H9 (cell line): ENCODE measurements at places on chromosomes 1 and 21. TPM values are rescaled to one million over a fixed set of nuclear protein-coding genes. Genes with fewer than 3 reads are reported as not detected.

ATP1A2 gene
- total RNA-seq = 3.0 and 4.6 TPM in 2 replicates

DNA sequence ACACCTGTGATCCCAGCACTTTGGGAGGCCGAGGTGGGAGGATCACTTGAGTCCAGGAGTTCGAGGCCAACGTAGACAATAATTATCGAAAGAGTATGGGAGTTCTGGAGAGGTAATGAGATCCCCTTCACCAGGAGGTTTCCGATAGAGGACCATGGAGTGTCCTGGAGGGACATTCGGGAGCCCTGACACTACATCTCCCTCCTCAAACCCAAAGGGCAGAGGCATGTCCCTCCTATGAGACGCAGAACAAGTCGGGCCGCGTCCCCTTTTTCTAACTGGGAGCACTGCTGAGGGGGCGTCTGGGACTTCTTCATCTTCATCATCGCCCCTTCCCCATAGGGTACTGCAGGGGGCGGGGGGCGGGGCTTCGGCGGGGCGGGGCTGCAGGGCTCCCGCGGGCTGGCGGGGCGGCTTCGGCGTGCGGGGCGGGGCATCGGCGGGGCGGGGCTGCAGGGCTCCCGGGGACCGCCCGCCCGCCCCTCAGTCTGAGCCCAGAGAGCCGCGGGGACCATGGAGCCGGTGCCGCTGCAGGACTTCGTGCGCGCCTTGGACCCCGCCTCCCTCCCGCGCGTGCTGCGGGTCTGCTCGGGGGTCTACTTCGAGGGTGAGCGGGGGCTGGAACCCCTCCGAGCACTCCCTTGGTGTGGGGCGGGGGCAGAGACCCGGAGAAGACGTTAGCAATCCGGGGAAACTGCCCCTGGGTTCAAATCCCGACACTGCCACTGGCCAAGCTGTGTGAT lies at the start of gene THEMIS2:
Gene THEMIS2 (plus strand): TSS at position 486 of the 743 bp plus-strand sequence. CDS start 28 bp downstream, at position 514.
- no peaks in the 10 kb centered on the region for H3K27me3 ChIP-seq
- peak; percentile 86 for DNase-seq
- H3K4me1 ChIP-seq = no peaks in the 10 kb centered on the region; the same call in 1 of the 2 replicates
- H3K36me3 ChIP-seq = peaks cover 6% of the 10 kb centered on the region; the same call in 1 of the 2 replicates

TMEM234 gene
- total RNA-seq = 19.5 and 19.7 TPM in 2 replicates

- H3K36me3 ChIP-seq = no peaks in the 10 kb centered on the region
- H3K4me1 ChIP-seq = no peaks in the 10 kb centered on the region
- H3K4me3 ChIP-seq = no peak overlapping the region
- H3K27me3 ChIP-seq = no peaks in the 10 kb centered on the region
- no peak overlapping the region for H3K27ac ChIP-seq
Observed at GRCh38 chr1:42904434-42904833, 54.2 kb downstream of the SLC2A1 start.

GRCh38 chr1:11470912-11471311 lies 8.0 kb upstream of the DISP3 start:
- no peaks in the 10 kb centered on the region; the same call in 1 of the 2 replicates for H3K27me3 ChIP-seq
- DNase-seq = no peak
- no peak overlapping the region for H3K27ac ChIP-seq
- H3K4me3 ChIP-seq = no peak overlapping the region
- H3K4me1 ChIP-seq = no peaks in the 10 kb centered on the region
- no peaks in the 10 kb centered on the region for H3K36me3 ChIP-seq

GRCh38 chr21:21179619-21180298 lies 181.6 kb downstream of the NCAM2 start:
- H3K36me3 ChIP-seq = no peaks in the 10 kb centered on the region
- no peak overlapping the region for H3K4me3 ChIP-seq
- no peak overlapping the region for H3K27ac ChIP-seq
- no peak for DNase-seq
- no peaks in the 10 kb centered on the region for H3K27me3 ChIP-seq

DNA sequence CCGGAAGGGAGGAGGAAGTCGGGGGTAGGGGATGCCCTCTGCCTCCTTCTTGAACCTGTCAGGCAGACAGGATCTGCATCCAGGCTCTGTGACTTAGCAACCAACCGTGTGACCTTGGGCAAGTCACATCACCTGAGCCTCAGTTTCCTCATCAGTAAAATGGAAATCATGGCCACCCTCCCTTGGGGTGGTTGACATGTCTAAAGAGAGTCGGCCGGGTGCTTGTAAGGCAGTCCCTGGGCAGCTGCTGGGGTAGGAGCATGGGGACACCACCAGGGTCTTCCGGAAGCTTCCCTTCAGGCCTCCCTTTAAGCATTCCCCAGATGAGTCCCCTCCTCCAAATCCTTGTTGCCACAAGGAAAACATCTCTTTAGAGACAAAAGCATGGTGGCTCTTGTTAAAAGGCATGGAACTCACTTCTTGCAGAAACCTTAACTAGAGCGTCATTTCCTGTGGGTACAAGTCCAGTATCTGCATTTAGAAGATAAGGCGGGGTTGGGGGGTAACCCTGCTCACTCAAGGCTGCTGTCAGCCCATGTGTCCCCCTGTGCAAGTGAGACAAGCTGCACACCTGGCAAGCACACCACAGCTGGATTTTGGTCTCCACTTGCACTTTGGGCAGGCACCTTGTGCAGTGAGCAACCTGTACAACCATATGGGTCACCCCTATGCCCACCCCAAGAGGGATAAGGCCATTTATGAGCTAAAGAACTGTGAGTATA lies 10.4 kb downstream of the CLCNKB start:
- peaks cover 2% of the 10 kb centered on the region; the same call in 1 of the 2 replicates for H3K4me1 ChIP-seq
- H3K27ac ChIP-seq = no peak overlapping the region
- no peak for DNase-seq
- H3K27me3 ChIP-seq = no peaks in the 10 kb centered on the region
- no peak overlapping the region for H3K4me3 ChIP-seq
- H3K36me3 ChIP-seq = no peaks in the 10 kb centered on the region

DNA sequence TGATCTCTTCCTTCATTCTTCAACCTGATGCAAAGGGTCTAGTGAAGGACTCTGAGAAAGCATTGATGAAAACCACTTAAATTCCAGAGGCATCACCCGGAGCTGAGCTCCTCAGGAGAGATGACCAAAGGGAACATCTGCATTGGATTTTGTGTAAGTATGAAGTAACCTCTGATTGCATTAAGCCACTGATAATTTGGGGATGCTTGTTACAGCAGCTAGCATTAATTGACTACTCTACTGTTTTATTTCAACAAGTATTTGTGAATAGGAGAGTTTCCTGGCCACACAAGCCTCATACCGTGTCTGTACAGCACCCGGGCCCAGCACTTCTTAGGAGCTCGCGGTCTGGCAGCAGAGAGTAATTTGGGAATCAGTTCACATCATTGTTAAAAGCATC lies 250.7 kb upstream of the POU3F1 start:
- H3K36me3 ChIP-seq = peaks cover 3% of the 10 kb centered on the region; the same call in 2 of the 3 replicates
- H3K27ac ChIP-seq = no peak overlapping the region
- DNase-seq = no peak
- H3K4me1 ChIP-seq = no peaks in the 10 kb centered on the region; the same call in 1 of the 2 replicates
- no peaks in the 10 kb centered on the region; the same call in 1 of the 2 replicates for H3K27me3 ChIP-seq

ESPN gene
- total RNA-seq = 53.1 and 59.3 TPM in 2 replicates

- H3K4me1 ChIP-seq = no peaks in the 10 kb centered on the region
- no peak overlapping the region for H3K27ac ChIP-seq
- no peaks in the 10 kb centered on the region for H3K27me3 ChIP-seq
- H3K36me3 ChIP-seq = no peaks in the 10 kb centered on the region
Observed at GRCh38 chr1:186465946-186466345, 5.0 kb upstream of the PDC start.

DNA sequence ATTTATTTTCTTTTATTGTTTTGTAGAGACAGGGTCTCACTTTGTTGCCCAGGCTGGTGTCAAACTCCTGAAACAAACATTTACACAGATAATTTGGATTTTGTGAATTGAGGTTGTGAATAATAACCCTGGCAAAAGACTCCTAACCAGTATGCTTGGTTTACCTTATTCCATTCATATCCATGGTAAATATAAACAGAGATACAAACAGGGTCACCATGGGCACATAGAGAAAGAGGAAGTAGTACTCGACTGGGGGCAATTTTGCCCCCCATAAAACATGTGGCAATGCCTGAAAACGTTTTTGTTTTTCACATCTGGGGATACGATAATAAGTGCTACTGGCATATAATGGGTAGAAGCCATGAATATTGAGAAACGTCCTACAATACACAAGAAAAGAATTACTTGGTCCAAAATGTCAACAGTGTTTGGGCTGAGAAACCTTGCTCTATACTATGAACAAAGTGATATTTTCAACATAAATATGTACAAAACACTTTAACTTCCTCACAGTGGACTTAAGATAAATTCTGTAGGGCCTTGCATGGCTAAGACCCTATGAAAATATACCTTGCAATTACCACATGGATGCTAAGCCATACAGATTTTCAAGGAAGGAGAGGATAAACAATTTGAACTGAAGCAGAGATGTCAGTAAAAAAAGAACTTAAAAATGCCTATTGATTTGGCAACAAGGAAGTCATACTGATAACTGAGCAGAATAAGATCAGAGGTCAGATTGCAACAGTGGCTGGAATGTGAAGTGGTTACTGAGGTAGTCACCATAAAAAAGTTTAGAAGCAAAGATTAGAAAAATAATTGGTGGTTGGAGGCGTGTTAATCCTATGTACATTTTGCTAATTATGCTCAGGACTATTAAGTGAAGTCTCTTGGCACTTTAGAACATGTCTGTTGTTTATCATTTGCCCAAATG lies 27.4 kb upstream of the ASPM start:
- H3K4me1 ChIP-seq = no peaks in the 10 kb centered on the region
- H3K4me3 ChIP-seq = no peak overlapping the region
- DNase-seq = no peak
- H3K27me3 ChIP-seq = no peaks in the 10 kb centered on the region
- no peaks in the 10 kb centered on the region; the same call in 2 of the 3 replicates for H3K36me3 ChIP-seq

- H3K4me1 ChIP-seq = no peaks in the 10 kb centered on the region
- no peak overlapping the region for H3K27ac ChIP-seq
- peak; percentile 77 for DNase-seq
- no peaks in the 10 kb centered on the region for H3K27me3 ChIP-seq
- H3K36me3 ChIP-seq = peaks cover 11% of the 10 kb centered on the region; the same call in 2 of the 3 replicates
Observed at GRCh38 chr1:55143684-55144083, 71.5 kb downstream of the USP24 start.

ERICH3 gene
- not detected in 2 replicates for total RNA-seq

GRCh38 chr1:36328713-36329112 lies 5.3 kb upstream of the EVA1B start:
- no peaks in the 10 kb centered on the region for H3K36me3 ChIP-seq
- H3K4me1 ChIP-seq = no peaks in the 10 kb centered on the region

- H3K36me3 ChIP-seq = no peaks in the 10 kb centered on the region
- no peaks in the 10 kb centered on the region for H3K27me3 ChIP-seq
- H3K4me1 ChIP-seq = no peaks in the 10 kb centered on the region
Observed at GRCh38 chr21:38726482-38726881, 79.2 kb upstream of the ETS2 start.

CFAP141 gene
- not detected in 2 replicates for total RNA-seq

DNA sequence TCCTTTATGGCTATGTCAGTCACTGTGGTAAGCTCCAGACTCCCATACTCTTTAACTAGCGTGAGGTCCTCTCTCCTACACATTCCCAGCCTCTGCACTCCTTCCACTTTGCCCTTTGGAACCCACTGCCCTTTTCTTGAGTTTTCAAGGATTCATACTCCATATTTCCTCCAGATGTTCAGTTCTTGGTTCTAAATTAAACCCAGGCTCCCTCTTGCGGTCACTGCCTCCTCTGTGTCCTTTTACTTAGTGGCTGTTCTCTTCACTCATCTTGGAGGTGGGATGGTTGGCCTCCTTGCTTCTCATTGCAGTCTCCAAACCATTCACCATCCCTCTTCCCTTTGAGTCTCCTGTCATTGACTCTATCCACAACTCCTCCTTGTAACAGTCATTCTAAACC lies 208.1 kb downstream of the TGFB2 start:
- no peaks in the 10 kb centered on the region for H3K27me3 ChIP-seq
- H3K36me3 ChIP-seq = no peaks in the 10 kb centered on the region
- DNase-seq = no peak
- H3K4me1 ChIP-seq = peaks cover 3% of the 10 kb centered on the region; the same call in 1 of the 2 replicates
- no peak overlapping the region for H3K4me3 ChIP-seq

- no peak overlapping the region for H3K4me3 ChIP-seq
- H3K27me3 ChIP-seq = no peaks in the 10 kb centered on the region
- no peaks in the 10 kb centered on the region; the same call in 1 of the 3 replicates for H3K36me3 ChIP-seq
- H3K27ac ChIP-seq = no peak overlapping the region
- no peak for DNase-seq
Observed at GRCh38 chr1:183432548-183432875, 14.3 kb upstream of the NMNAT2 start.

- DNase-seq = no peak
- no peaks in the 10 kb centered on the region for H3K36me3 ChIP-seq
- no peaks in the 10 kb centered on the region for H3K4me1 ChIP-seq
- H3K4me3 ChIP-seq = no peak overlapping the region
- H3K27ac ChIP-seq = no peak overlapping the region
Observed at GRCh38 chr1:69824932-69825331, 257.2 kb downstream of the LRRC7 start.

FCAMR gene
- not detected in 2 replicates for total RNA-seq

DNA sequence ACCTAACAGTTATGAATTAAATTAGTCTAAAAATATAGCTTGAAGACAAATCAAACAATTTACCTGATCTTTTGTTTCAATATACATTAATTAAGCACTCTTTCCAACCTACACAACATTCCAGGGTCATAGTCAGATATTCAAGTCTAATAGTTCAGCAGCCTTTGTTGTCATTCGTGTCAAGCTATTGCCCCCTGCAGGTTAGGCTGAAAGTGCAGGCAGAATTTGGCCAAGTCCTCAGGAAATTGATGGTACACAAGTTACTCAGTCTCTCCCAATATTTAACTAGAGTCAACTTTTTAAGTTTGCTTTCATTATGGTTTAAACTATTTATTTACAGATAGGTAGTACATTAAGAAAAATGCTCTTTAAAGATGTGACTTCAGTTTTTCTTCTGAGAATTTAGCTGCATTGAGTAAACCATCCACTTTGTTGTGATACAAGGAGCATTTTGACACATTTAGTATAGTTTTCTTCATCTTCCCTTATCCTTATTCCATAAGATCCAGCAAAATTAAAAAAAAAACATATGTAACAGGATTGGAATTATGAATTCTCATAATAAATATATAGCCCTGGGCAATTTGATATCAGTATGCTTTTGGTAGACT lies 130.3 kb upstream of the DPYD start:
- H3K4me1 ChIP-seq = no peaks in the 10 kb centered on the region
- H3K27me3 ChIP-seq = peaks cover 28% of the 10 kb centered on the region
- no peaks in the 10 kb centered on the region for H3K36me3 ChIP-seq
- peak; percentile 63 for DNase-seq

PDZK1 gene
- total RNA-seq = not detected in 2 replicates

LCE1B gene
- not detected in 2 replicates for total RNA-seq

DNA sequence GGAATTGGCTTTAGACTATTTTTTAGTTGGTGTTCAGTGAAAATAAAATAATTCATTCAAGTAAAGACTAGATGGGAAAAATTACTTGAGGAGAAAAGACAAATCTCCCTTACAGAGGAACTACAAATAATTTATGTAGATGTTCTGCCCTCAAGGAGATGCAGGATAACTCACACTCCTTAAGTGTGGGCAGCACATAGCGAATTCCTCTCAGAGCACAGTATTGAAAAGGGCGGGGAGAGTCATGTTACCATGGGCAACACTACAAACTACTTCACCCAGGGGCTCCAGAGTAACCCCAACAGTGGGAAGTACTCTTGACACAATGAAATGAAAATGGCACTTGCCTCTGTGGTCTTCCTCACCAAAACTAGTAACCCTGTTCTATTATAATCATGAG lies 20.6 kb upstream of the LAMC2 start:
- H3K4me3 ChIP-seq = no peak overlapping the region
- no peak overlapping the region for H3K27ac ChIP-seq
